ENCODE measurements at places on chromosomes 11 and 22.

- peak; percentile 62 for DNase-seq
These were observed 11.9 kb upstream of the NRIP3 start for GRCh38 chr11:9015677-9016076.

- no peak for DNase-seq
These were observed 15.3 kb upstream of the OR10D3 start for GRCh38 chr11:124167826-124168231.

DNA sequence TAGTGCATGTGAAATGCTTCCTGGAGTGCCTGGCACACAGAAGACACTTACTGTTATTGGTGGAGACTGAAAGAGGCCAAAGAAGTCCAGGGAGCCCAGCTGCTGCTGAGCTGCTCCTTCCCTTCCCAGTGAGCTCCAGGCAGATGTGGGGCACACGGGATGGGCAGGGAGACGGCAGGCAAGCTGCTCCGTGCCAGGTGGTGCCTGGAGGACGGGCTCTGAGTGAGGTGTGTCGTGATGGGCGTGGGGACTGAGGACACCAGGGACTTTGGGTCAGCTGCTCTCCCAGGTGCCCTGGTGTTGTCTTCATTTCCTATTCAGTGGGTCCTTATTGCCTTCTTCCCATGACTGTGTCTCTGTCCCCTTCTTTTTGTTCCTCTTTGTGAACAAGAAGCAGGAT, 19.5 kb downstream of the TAB1 start:
- DNase-seq = no peak

- DNase-seq = no peak
These were observed 6.2 kb downstream of the YDJC start for GRCh38 chr22:21623648-21623970.

DNA sequence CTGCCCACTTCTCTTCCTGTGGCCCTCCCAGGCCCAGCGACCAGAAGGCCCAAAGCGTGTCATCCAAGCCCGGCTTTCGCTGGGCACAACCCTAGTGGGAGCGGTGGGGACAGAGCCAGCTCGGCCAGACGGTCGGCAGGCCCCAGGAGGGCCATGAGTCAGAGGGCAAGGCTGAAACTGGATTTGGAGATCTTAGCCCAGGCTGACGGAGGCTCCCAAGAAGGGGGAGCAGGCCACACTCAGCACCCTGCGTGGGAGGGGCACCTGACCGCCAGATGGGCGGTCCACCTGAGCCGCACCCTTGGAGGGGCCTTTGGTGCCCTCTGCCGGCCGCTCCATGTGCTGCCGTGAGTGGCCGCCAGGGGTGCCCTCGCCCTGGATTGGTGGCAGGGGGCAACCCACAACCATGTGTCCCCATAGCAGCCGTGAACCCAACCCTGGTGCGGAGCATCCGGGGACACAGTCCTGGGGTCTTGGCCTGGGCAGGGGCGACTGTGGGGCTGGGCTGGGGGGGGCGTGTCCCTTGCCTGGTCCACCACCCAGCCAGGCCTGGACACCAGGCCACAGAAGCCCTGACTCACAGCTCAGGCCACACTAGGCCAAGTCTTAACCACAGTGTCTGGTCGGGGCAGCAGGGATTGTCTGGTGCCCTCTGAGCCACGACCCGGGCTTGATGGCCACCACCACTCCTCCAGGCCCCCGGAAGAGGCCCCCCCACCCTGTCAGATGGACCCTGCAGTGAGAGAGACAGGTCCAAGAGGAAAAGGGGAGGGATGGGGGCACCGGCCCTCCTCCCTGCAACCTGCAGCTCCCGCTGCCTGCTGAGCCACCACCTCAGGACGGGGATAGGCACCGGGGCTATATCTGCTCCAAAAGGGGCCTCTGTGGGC, 19.2 kb upstream of the TALDO1 start:
- peak; percentile 88 for DNase-seq

- no peak for DNase-seq
These were observed 18.3 kb downstream of the RRAS2 start for GRCh38 chr11:14340721-14341120.

DNA sequence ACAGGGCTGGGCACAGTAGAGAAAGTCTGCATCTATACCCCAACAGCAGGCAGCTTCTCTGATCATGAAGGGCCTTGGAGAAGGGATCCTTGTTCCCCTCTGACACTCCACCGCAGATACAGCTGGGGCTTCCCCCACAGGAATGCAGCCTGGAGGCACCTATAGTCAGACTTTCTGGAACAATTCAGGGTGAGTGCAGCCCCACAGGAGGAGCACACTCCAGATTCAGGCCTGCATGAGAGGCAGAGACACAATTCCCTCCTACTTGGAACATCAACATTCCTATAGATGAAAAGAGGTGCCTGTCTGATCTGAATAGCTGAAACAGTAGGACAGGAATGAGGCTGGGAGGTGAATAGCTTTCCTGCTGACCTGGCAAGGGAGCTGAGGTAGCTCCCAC, 1298.0 kb upstream of the CNTN5 start:
- no peak for DNase-seq

DNA sequence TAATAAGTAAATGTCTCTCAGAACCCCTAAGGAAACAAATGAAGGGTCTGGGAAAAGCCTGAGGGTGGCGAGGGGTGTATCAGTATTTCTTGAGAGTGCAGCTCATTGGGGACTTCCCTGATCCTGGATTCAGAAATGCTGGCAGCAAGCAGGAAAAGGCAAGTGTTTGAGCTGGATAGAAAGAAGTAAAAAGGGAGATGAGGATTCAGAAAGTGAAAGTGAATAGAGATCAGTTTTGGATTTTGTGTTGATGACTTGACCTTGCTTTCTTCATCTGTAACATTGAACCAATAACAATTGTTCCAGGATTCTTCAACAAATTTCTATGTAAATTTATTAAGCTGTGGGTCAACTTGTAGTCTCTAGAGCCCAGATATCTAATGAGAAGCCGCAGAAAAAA, 66.9 kb upstream of the CTSC start:
- no peak for DNase-seq

DNA sequence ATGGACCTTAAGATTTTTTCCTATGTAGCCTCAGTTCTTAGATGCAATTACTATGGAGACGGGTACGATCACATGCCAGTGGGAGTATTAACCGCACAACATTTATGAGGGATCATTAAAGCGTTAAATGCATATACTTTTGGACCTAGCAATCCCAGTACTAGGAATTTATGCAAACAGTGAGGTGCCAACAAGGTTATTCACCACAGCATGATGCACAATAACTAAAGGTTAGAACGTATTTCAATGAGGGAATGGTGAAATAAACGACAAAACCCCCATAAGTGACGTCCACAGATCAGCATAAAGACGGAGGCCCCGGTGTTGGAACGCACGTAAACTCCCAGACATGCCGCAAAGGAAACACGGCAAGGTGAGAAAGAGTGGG, 539 bp downstream of the SIRT3 start:
- DNase-seq = peak; percentile 82

DNA sequence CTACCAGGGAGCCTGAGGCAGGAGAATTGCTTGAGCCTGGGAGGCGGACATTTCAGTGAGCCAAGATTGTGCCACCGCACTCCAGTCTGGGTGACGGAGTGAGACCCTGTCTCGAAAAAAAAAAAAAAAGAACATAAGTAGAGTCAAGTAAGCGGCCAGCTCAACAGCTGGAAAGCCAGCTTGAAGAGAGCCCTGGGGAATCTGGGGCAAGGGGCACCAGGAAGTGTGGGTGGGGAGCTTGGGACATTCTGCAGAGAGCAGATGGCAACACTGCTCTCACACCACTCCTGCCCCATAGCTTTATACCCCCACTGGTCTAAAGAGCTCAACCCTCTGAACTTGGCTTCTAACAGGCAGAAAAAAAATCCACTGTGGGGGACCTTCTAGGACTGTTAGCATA, 505.6 kb downstream of the BUD13 start:
- DNase-seq = no peak

DNA sequence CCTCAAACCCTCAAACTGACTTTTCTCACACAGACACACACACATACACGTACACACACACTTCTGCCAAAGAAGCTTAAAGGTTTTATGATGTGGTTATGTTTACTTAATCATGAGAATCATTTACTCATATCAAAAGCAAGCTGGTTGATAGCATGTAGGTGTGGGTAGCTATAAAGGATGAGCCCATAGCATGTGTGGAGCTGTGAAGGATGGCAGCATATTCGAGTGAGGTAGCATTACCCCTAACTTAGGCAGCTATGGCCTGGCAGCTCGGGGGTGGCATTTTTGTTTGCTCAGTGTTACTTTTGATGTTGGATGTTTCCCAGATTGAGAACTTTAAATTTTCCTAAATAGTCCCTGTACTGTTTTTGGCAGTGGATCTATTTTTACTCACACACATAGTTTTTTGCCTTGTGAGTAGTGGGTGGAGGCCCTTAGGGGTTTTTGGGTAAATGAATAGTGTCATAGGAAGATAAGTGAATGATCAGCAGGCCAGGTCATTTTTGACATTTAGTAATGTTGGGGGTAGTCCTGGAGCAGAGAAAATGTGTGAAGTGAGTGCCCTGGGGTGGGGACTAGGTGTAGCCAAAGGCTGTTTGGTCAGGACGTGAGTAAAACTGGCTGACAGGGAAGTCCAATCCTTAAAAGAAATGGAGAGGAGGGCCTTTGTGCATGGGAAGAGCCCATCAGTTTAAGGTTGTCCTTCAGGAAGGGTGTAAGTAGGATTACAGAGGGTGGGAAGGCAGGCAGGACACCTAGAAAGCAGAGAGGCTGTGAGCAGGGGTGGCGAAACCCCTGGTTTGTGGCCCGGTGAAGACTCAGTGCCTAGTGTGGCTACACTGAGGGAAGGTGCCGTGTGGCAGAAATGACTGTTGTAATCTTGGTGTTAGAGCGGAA, 7.1 kb downstream of the YWHAH start:
- DNase-seq = peak; percentile 25

DNA sequence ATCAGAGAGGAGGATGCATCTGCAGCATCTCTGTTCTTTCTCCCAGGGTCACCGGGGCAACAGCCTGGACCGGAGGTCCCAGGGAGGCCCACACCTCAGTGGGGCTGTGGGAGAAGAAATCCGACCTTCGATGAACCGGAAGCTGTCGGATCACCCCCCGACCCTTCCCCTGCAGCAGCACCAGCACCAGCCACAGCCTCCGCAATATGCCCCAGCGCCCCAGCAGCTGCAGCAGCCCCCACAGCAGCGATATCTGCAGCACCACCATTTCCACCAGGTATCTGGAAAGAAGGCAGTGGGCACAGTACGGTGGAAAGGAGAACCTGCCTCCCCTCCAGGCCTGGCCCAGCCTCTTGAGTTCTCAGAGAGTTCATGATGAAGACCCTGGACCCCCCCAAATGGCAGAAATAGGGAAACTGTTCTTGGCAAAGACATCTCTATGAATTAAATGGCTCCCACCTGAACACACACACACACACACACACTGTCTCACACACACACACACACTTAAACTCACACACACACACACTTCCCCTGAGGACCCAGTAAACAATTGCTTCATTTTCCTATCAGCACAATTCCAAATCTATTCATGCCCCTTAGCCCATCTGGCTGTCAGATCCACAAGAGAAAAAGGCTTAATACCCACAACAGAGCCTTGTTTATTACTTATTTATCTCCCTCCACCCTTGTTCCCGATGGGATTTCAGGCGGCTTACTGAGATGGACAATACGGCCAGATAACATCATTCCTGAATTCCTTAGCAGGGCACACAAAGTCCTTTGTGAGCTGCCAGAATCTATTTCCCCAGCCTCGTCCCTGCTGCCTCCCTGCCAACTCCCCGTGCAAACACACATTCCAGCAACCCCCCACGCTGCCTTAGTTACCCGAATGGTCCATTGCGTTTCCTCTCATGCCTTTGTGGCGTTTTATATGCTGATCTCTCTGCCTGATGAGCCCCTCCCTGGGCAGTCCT, 8.1 kb downstream of the TMA7B start:
- no peak for DNase-seq

GRCh38 chr11:125542709-125543108, 26.6 kb upstream of the EI24 start:
- no peak for DNase-seq

DNA sequence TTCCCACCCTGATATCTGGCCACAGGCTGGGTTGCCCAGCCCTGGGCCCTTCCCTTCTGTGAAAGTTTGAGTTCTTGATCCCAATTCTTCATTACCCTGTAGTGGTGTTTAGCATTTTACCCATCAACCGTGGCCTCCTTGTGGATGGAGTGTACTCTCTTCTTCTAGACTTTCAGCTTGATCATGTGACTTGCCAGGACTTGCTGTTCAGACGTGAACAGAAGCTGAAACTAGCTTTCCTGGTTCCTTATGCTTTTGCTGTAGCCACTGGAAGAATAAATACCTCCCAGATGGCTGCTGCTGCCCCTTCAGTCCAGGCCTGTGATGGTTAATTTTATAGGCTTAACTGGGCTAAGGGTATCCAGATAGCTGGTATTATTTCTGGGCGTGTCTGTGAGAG, 32.7 kb upstream of the DAGLA start:
- DNase-seq = no peak

- DNase-seq = no peak
These were observed 6.0 kb downstream of the MRPL40 start for GRCh38 chr22:19438298-19438697.

GRCh38 chr11:98710986-98711385, 309.8 kb upstream of the CNTN5 start:
- DNase-seq = no peak

GRCh38 chr22:23177197-23177596, 3.1 kb upstream of the BCR start:
- no peak for DNase-seq

DNA sequence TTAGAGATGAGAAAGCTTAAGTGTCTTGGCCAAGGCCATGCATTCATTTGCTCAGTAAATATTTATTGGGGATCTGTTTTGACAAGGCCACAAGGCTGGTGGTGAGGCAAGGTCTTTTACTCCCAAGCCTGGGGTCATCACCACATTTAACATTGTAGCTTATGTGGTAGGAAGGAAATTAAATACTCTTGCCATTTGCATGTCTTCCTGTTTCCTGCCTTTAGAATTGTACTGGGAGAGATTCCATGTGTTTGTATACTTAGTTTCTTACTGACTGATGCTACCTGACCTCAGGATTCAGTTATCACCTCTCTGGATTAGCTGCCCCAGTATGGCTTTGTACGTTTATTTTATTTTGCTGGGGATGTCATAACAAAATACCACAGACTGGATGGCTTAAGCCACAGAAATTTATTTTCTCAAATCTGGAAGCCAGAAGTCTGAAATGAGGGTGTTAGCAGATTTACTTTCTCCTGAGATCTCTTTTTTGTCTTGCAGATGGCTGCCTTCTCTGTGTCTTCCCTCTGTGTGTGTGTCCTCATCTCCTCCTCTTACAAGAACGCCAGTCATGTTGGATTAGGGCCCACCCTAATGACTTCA, 44.8 kb downstream of the SPECC1L start:
- DNase-seq = no peak

DNA sequence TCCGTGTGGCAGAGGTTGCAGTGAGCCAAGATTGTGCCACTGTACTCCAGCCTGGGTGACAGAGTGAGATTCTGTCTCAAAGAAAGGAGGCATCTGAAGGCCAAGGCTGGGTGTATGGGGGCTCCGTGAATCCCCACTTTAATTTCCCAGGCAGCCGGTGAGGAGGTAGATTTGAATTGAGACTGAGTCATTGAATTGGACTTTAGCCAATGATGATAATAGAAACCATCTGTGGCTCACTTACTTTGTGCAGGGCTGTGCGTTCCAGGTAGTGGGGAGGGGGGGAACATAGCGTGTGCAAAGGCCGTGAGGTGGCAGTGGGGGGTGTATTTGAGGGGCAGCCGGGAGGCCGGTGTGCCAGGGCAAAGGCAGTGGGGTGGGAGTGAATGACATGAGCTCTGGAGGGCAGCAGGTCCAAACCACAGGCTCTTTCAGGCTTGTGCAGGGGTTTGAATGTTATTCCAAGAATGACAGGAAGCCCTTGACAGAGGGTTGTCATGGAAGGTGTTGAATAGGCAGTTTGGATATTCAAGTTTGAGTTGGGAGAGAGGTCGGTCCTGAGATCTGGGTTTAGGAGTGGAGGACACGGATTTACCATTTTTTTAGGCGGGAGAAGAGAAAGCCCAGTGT, 6.1 kb downstream of the ARHGAP8 start:
- no peak for DNase-seq

Measured in stimulated activated CD4-positive, alpha-beta T cell treated with anti-CD3 and anti-CD28 coated beads, Interleukin-15, amount 100 ng/mL, for 24 hours (primary cell).